ENCODE measurements at places on chromosomes 1 and 21.

- DNase-seq: no peak
Measured at GRCh38 chr1:58084266-58084665, 462.3 kb downstream of the OMA1 start.

DNA sequence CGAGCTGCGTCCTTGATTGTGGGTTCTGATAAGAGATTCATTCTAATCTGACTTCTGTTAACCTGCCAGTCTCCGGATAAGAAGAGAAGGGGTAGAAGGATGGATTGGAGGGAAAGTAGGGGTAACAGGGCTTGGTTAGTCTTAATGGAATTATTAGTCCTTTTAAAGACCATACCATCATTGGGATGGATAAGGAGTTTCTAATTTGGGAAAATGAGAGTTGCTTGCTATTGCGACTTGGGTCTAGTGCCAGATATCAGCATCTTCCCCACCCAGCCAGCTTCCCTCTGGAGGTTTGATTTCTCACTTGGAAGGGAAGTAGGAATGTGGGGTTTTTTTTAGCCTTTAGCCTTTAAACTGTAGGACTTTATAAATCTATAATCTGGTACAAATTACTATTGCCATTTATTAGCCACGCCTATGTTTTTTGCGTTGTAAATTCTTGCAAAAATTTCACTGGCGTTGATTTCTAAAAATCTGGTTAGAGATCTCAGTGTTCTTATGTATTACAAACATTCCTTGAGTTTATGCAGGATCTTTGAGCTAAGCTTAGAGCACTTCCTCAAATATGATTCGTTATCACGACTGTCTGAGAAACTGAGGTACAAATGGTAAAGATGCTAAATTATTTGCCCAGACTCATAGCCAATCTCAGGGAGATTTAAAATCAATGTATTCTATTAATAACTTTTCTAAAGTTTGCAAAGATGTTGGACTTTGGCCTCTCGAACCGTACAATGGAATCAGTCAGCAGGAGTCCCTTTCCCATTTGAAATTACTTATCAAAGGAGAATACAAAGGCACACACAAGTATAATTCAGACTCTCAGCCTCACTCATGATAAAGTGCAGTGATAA, 1.3 kb downstream of the FAM20B start:
- DNase-seq: no peak

- no peak for DNase-seq
Measured at GRCh38 chr1:222357252-222357651, 190.7 kb downstream of the HHIPL2 start.

- no peak for DNase-seq
Measured at GRCh38 chr1:226603022-226603857, 54.7 kb downstream of the STUM start.

GRCh38 chr1:156560585-156561163, 11.7 kb downstream of the IQGAP3 start:
- DNase-seq: no peak

GRCh38 chr1:224185208-224185607, 2.2 kb downstream of the DEGS1 start:
- no peak for DNase-seq

DNA sequence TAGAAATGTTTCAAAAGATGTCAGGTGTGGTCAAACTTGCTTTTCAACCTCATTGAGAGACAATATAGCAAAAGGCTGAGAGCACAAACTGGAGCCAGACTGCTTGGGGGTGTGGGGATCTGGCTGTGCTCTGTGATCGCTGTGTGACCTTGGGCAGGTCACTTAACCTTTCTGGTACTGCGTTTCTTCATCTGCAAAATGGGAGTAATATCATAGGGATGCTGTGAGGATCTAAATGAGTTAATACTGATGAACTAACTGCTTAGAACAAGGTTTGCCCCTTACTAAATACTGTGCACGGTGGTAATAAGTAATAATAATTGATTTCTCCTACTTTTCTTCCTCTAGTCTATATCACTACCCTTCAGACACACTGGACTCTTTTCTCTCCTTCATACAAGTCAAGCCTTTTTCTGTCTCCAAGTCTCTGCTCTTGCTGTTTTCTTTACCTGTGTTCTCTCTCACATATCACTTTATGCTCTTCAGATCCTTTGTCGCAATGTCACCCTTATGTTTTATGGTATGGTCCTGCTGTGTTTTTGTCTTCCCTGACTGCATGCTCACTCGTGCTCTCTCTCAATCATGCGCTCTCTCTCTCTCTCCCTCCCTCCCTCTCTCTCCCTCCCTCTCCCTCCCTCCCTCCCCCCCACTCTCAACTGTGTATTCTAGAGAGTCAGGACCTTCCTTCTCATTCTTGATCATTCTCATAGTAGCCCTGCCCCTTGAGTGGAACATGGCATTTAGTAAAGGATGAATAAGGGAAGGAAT, 3.3 kb downstream of the MGST3 start:
- no peak for DNase-seq

DNA sequence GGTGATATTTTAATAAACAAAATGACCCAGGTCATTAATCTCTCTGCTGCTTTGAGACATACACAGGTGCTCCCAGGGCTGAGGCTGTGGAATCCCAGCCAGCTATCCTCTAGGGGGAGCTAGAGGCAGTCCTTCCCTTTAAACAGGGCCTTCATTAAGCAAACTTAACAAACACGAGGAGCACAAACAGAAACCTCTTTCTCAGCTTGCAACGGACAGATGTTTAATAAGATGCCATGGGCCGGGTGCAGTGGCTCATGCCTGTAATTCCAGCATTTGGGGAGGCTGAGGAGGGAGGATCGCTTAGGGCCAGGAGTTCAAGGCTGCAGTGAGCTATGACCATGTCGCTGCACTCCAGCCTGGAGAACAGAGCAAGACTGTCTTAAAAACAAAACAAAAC, 106.7 kb downstream of the HIVEP3 start:
- DNase-seq: peak; percentile 52

- no peak for DNase-seq
Measured at GRCh38 chr1:15014516-15014915, 139.0 kb upstream of the TMEM51 start.

GRCh38 chr1:218813237-218813636, 360.4 kb upstream of the LYPLAL1 start:
- no peak for DNase-seq

- no peak for DNase-seq
Measured at GRCh38 chr21:31975491-31975890, 102.7 kb downstream of the HUNK start.

DNA sequence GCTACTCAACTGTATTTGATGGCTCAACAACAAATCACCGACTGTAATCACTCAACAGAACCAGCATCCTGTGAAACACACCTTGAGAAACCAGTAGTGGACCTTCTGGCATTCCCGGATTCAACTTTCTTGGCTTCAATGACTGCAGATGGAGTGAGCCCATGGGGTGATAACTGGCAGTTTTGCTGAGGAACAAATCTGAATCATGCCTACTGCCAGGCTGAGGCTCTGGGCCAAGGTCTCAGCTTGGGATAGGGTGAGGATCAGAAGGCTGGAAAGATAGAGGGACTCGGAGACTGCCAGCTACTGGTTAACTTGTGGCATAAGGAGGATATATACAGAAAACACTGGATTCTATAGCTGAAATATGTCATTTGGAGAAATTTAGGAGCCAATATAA, 63.5 kb upstream of the DIRAS3 start:
- DNase-seq: no peak

GRCh38 chr1:226700861-226701260, 38.2 kb downstream of the ITPKB start:
- no peak for DNase-seq

DNA sequence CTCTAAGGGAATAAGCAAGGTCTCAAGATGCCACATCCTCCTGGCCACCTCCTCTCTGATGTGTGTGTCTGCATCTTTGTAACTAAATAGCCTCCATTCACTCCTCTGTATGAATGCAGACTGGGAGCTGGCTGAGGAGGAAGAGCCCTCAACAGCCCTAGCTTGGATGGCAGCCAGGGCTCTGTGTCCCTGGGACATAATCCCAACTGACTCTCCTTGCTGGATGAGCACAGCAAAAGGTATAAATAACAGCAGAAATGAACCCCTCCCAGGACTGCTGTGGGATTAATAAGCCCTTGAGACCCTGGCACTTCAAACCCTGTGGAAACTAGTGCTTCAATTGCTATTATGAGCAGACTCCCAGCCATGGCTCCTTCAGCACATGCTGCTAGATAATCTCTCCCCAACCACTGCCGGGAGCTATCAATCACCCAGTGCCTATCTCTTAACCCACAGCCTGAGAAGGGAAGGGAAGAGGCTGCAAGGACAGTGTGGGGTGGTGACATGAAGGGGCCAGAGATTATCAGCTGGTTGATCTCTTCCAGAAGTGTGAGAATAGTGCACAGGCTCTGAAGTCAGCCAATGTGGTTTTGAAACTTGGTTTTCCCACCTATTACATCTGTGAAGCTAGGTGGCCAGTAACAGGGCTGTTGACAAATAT, 152.2 kb downstream of the TNR start:
- DNase-seq: no peak

- no peak for DNase-seq
Measured at GRCh38 chr1:200250469-200250868, 159.4 kb downstream of the ZNF281 start.

DNA sequence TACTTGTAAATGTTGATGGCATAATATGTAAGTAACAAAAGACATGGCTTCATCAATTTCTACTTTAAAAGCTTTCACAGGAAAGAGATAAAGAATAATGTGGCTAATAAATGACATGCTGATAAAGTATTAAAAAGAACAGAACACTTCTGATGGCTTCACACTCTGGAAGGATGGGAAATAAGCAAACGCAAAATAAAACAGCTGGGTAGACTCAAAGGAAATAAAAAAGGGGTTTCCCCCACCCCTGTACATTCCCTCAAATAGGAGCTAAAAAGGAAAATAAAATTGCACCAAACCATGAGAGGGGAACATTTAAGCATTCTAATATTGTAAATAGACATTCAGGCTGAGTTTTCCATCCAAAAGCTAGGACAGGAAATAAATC, 27.0 kb upstream of the DYRK1A start:
- DNase-seq: no peak

DNA sequence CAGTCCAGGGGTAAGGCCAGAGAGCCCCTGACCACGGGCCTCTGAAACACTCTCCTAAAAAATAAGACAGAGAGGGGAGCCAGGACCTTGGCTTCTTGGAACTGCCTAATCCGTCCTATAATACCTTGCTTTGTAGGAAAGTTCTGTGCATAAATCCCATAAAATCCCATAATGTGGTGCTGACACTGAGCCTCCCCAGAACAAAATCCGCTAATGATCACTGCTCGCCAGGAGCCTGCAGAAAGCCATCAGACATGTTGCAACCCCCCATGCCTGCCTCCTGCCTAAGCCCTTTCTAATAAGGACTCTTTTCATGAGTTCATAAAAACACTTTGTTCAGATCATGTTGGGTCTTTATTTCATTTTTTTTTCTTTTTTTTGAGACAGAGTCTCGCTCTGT, 9.3 kb upstream of the DHRS3 start:
- no peak for DNase-seq

GRCh38 chr1:12519693-12520364, 98.2 kb downstream of the DHRS3 start:
- DNase-seq: no peak

GRCh38 chr1:10583641-10584040, 108.9 kb downstream of the PEX14 start:
- DNase-seq: no peak
